ENCODE measurements at places on chromosomes 4 and X. TPM values are rescaled to one million over a fixed set of nuclear protein-coding genes. Genes with fewer than 3 reads are reported as not detected.

GRCh38 chr4:129282293-129282692 lies 186.3 kb downstream of the C4orf33 start:
- no peak for DNase-seq

DNA sequence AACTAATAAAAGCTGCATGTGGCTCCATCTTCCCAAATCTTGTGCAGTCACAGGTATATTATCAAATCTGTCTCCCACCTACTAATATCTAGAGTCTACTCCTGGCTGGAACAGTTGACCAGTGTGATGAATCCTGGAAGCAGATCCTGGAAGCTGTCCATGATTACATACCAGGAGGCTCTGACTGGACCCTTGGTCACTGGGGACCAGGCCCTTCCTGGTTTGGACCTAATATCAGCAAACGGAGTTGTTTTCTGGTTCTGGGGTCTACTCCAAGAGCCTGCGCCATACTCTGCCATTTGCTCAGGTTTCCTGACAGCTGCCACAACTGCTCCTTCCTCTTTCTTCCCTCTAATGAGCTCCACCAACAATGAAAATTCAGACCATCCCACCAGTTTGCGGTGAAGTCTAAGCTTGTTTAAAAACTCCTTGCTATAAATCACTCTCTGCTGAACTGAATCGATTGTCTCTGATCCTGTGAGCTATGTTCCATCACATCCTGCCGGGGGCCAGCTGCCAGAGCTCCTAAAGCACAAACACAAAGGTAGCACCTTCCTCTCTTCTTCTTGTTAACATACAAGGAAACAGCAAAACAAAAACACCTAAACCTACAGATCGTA lies 114.2 kb downstream of the PALLD start:
- DNase-seq: no peak

GRCh38 chr4:87895964-87896621 lies 63.3 kb downstream of the MEPE start:
- no peak for DNase-seq

DNA sequence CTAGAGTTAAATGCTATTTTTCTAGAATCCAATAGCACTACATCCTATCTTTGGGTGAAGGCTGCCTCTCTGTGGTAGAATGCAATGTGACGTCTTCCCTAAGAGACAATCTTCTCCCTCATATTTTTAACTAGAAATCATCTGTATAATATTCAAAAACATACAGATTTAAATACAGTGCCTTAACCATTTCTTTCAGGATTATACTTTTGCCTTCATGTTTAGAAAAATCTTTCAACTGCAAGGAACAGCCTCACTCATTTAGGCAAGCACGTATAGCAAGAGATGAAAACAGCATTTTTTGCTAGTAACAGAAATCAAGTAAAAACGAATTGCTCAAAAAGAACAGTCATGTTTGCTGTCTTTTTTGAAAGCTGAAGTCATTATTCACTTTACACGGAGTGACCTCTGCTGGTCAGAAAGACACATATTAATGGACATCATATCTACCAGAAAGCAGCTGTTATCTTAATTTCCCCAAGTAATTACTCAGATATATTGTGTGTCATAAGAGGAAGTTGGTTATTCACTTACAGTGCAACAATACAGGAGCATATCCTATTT lies 422.3 kb downstream of the STPG2 start:
- no peak for DNase-seq

DNA sequence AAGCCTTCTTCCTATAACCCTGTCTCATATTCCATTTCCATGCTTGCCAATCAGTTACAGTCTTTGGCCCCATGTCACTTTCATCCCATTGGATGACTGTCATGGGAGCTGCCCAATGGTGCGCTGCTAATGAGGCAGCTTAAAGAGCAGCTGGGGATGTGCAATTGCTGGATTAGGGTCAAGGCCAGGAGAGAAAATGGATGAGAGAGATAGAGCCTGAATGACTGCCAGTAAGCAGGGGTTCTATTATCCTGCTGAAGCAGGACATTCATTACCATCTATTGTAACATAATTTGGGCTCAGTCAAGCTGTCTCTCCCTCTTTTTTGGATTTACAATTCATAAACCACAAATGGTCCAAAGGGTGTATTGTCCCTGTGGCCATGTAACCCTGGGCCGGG lies 909.0 kb downstream of the CENPC start:
- DNase-seq: no peak

GRCh38 chr4:105923497-105924238 lies 28.4 kb downstream of the NPNT start:
- DNase-seq: no peak

DNA sequence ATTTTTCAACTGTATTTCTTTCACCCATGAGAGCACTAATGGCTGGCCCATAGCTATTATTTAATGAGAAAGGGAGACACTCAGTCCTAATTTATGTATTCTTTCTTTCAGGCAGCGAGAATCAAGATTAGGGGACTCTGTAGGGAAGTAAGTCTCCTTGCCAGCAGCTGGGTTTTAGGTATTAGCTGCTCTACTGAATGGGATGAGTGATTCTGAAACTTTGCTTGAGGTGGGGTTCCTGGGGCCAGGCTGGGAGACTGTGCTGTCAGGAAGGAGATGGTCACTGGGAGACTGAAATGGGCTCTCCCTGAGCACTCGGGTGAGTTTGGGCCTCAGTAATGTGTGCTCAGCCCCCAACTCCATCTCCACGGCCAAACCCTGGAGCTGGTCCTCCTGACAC lies 78.7 kb downstream of the LNX1 start:
- DNase-seq: no peak

- no peak for DNase-seq
These were observed 102.3 kb downstream of the PSAPL1 start for GRCh38 chr4:7332216-7333023.

- DNase-seq: no peak
These were observed 17.4 kb downstream of the PCYT1B start for GRCh38 chrX:24629701-24630100.

- DNase-seq: no peak
These were observed 28.0 kb upstream of the NDUFC1 start for GRCh38 chr4:139330283-139330682.

DNA sequence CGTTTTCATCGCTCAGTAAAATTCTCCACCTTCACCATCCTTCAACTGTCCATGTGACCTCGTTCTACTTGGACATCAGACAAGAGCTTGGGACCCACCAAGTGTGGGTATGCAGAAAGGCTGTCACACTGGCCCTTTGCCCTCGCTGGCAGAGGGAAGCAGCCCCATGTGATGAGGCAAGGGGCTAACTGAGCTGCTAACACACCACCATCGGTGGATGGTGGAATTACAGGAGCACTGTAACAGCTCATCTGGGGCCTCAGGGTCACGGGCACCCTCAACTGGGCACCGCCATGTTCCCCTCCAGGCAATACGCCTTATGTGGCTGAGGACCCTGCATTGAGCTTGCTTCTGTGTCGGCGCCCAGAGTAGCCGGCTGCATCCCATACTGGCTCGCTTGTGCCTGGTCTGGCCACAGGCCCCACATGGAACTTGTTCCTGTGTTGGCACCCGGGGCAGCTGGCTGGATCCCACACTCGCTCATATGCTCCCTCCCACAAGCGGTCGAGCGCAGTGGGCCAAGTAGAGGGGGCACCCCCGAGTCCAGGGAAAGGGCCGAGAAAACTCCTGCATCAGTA lies 109.5 kb downstream of the TAB3 start:
- DNase-seq: no peak

Gene PPP2R2C
- total RNA-seq: not detected

Gene FGB
- total RNA-seq: not detected

Measured in activated naive CD4-positive, alpha-beta T cell treated with anti-CD3 and anti-CD28 coated beads, Interleukin-2, amount 50 U/mL, for 72 hours (primary cell).